Left ventricle myocardium superior (tissue), 1 donor: ENCODE measurements at places on chromosomes 1 and 21. TPM values are rescaled to one million over a fixed set of nuclear protein-coding genes. Genes with fewer than 3 reads are reported as not detected.

GRCh38 chr1:78032996-78033796 lies 12.6 kb upstream of the GIPC2 start:
- DNase-seq, result no peak

The CFAP74 gene
- not detected for total RNA-seq

DNA sequence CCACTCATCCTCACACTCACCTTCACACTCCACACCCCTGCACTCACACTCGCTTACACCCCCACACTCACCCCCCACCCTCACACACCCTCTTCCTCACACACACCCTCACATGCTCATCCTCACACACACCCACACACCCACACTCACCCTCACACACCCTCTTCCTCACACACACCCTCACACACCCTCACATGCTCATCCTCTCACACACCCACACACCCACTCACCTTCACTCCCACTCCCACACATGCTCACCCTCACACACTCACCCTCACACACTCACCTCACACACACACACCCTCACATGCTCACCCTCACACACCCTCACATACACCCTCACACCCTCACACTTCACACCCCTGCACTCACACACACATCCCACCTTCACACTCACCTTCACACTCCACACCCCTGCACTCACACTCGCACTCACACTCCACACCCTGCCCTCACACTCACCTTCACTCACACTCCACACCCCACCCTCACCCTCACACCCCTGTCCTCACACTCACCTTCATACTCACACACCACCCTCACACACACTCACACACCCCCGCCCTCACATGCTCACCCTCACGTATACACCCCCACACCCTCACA lies 42.6 kb upstream of the EDN2 start:
- peak; percentile 1 for DNase-seq

The SMCP gene
- total RNA-seq, result not detected

- peak; percentile 69 for DNase-seq
Observed at GRCh38 chr1:37682334-37682987, 9.9 kb upstream of the CDCA8 start.

DNA sequence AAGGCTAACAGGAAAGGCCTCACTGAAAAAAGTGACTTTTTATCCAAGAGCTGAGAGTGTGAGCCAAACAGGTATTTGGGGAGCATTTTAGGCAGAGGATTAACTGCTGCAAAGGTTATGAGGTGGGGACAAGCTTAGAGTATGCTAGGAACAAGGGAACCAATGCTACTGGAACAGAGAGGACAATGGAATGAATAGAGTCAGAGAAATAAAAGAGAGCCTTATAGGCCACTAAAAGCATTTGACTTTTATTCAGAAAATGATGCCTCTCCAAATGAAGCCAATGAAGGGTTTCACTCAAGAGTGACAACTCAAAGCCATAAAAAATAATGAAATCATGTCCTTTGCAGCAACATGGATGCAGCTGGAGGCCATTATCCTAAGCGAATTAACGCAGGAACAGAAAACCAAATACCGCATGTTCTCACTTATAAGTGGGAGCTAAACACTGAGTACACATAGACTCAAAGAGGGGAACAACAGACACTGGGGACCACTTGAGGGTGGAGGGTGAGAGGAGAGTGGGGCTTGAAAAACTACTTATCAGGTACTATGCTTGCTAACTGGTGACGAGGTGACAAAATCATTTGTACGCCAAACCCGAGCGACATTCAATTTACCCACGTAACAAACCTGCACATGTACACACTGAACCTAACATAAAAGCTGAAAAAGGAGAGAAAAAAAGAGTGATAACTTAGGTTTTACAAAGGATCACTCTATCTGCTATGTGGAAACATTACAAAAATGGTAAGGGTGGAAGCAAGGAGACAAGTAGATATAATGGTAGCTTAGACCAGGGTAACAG lies 11.1 kb downstream of the PTP4A2 start:
- DNase-seq, result no peak

GRCh38 chr1:22089134-22089571 lies 36.6 kb downstream of the CDC42 start:
- DNase-seq, result no peak

DNA sequence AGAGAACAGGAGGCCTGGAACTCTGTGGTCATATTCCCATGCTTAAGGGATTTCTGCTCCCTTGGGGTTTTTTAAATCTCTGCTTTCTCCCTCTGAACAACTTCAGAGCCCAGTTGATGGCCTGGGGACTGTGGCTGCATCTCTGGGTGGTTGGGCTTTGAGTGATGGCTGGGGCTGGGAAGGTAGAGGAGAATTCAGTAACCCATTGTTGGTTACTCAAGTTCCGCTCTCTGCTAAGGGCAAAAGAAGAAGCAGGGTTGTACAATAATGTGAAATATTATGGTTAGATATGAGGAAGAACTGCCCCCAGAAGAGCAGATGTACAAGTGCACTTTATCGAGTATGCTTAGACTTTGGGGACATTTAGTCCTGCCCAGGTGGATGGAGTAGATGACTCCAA lies 72.1 kb upstream of the CNTN2 start:
- no peak for DNase-seq
